ENCODE measurements at places on chromosomes 7 and 10. TPM values are rescaled to one million over a fixed set of nuclear protein-coding genes. Genes with fewer than 3 reads are reported as not detected.

The ZWINT gene
- 52.0 TPM for polyA plus RNA-seq

The FGFR2 gene
- 102 TPM for polyA plus RNA-seq

The VAX1 gene
- polyA plus RNA-seq = not detected

The FKBP9 gene
- 195 TPM for polyA plus RNA-seq

The PLXDC2 gene
- 40.1 TPM for polyA plus RNA-seq

The RADIL gene
- polyA plus RNA-seq = 2.1 TPM

The TMEM229A gene
- polyA plus RNA-seq = 0.19 TPM

The ZNF736 gene
- polyA plus RNA-seq = 18.4 TPM

The ADCYAP1R1 gene
- 0.89 TPM for polyA plus RNA-seq

The FUOM gene
- polyA plus RNA-seq = 17.2 TPM

The CYP3A4 gene
- polyA plus RNA-seq = 0.20 TPM

The EBLN1 gene
- not detected for polyA plus RNA-seq

The NXPH1 gene
- not detected for polyA plus RNA-seq

The PARG gene
- 34.6 TPM for polyA plus RNA-seq

The HMX3 gene
- not detected for polyA plus RNA-seq

The EXOC4 gene
- polyA plus RNA-seq = 76.4 TPM

The SPDYE16 gene
- 1.0 TPM for polyA plus RNA-seq

The EIF4H gene
- polyA plus RNA-seq = 294 TPM

The CYP26C1 gene
- polyA plus RNA-seq = 0.04 TPM

The PDZD7 gene
- polyA plus RNA-seq = 1.2 TPM

The ANKRD1 gene
- 0.89 TPM for polyA plus RNA-seq

The CCDC7 gene
- 5.5 TPM for polyA plus RNA-seq

The VDAC2 gene
- polyA plus RNA-seq = 259 TPM

The CPEB3 gene
- polyA plus RNA-seq = 3.0 TPM

The CUTC gene
- 28.0 TPM for polyA plus RNA-seq

The PTPRZ1 gene
- polyA plus RNA-seq = 5.5 TPM

The BMPER gene
- 20.1 TPM for polyA plus RNA-seq

The PTF1A gene
- not detected for polyA plus RNA-seq

The CRPPA gene
- 5.2 TPM for polyA plus RNA-seq

The FOXI2 gene
- 1.8 TPM for polyA plus RNA-seq

The TMED4 gene
- 134 TPM for polyA plus RNA-seq

The MRLN gene
- polyA plus RNA-seq = not detected

The SORCS1 gene
- polyA plus RNA-seq = 17.3 TPM

The ST8SIA6 gene
- polyA plus RNA-seq = 1.1 TPM

The RPEL1 gene
- 0.17 TPM for polyA plus RNA-seq

The CABCOCO1 gene
- 3.0 TPM for polyA plus RNA-seq

The FAM25G gene
- not detected for polyA plus RNA-seq

The EPC1 gene
- 79.2 TPM for polyA plus RNA-seq

The DCLRE1C gene
- 13.5 TPM for polyA plus RNA-seq

The PNLIPRP3 gene
- not detected for polyA plus RNA-seq

The MIOS gene
- 53.6 TPM for polyA plus RNA-seq

The HOXA5 gene
- 63.8 TPM for polyA plus RNA-seq

The ZMIZ2 gene
- polyA plus RNA-seq = 43.7 TPM

The SNX10 gene
- polyA plus RNA-seq = 18.1 TPM

The BAIAP2L1 gene
- polyA plus RNA-seq = 10.8 TPM

The UFSP1 gene
- polyA plus RNA-seq = 0.96 TPM

The TMEM225B gene
- 3.0 TPM for polyA plus RNA-seq

The CALHM3 gene
- not detected for polyA plus RNA-seq

The TMEM140 gene
- 27.2 TPM for polyA plus RNA-seq

The CCDC172 gene
- polyA plus RNA-seq = not detected

The RTKN2 gene
- 11.8 TPM for polyA plus RNA-seq
